OCI-M1 (cell line): ENCODE measurements at places on chromosomes 3 and 15.

DNA sequence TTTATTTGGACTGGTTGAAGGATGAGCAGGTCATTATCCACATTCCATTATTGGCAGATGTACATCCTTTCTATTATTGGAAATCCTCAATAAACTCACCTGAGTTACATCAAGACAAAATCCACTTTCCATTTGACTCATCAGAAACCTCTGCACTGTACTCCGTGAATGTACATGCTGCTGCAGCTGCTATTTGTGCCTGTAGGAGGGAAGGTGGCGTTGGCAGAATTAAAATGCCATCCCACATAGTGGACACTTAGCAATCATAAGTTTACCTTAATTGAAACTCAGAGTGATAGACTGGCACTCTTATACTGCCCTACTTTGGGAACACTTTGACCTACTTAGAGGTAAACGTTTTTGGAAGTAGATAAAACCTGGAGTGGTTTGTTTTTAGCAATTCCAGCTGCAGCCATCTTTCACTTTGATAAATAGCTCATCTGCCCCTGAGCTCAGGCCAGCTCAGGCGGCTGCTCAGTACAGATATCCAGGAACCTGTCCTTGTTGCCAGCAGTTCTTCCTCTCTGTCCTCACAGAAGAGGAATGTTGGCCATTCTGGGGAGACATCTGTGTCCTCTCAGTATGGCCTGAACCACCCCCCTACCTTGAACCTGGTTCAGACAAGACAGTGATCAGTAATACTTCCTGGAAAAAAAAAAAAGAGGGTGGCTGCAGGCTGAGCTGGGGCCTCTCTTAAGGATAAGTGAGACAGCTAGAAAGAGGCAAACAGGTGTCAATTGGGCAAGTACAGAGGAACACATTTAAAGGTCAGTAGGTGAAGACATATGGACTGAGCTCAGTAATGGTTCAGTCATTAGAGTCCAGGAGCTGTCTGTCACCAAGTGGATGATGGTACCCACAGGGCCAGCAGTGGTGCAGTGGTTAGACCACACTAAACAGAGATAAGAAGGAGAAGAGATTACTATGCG is 153.4 kb upstream of the UMPS start:
- DNase-seq = peak; percentile 20

- DNase-seq = no peak
Observed at GRCh38 chr3:23831517-23832394, 26.0 kb downstream of the UBE2E1 start.

GRCh38 chr3:138213398-138214085 is 26.4 kb downstream of the ARMC8 start:
- no peak for DNase-seq

- no peak for DNase-seq
Observed at GRCh38 chr15:86649277-86649676, 569.6 kb downstream of the AGBL1 start.

GRCh38 chr3:56810577-56811545 is 9.1 kb upstream of the ARHGEF3 start:
- DNase-seq = no peak

- DNase-seq = no peak
Observed at GRCh38 chr3:131535596-131535995, 32.8 kb upstream of the MRPL3 start.

DNA sequence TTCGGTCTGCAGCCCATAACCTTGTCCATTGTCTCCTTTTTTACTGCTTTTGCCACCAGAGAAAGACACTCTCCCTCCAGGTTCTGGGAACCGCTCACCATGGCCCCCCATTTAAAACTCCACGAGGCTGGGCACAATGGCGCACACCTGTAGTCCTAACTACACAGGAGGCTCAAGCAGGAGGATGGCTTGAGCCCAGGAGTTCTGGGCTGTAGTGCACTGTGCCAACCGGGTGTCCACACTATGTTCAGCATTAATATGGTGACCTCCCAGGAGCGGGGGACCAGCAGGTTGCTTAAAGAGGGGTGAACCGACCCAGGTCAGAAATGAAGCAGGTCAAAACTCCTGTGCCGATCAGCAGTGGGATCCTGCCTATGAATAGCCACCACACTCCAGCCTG is 28.0 kb upstream of the IDH2 start:
- no peak for DNase-seq

- DNase-seq = no peak
Observed at GRCh38 chr3:130516645-130517512, at the start of gene COL6A6. TSS of gene COL6A6 (plus strand) at chr3:130517177. CDS start at chr3:130560365, 43,188 bp downstream.

GRCh38 chr3:188218603-188219002 is 64.6 kb downstream of the LPP start:
- no peak for DNase-seq

GRCh38 chr15:51672155-51672687 is 9.1 kb upstream of the SCG3 start:
- peak; percentile 71 for DNase-seq

DNA sequence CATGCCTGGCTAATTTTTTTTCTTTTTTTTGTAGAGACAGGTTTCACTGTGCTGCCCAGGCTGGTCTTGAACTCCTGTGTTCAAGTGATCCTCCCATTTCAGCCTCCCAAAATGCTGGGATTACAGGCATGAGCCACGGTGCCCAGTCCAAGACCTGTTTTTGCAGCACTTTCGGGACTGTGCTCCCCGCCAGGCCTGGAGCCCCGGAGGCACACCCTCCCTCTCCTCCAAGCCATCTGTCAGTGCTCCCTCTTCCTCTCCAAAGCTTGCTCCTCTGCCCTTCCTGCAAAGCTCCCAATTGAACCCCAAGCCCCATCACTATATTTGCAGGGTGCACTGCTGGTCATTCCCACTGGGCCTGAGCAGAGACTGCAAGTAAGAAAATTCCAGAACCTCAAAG is 98.1 kb downstream of the CORO2B start:
- no peak for DNase-seq

DNA sequence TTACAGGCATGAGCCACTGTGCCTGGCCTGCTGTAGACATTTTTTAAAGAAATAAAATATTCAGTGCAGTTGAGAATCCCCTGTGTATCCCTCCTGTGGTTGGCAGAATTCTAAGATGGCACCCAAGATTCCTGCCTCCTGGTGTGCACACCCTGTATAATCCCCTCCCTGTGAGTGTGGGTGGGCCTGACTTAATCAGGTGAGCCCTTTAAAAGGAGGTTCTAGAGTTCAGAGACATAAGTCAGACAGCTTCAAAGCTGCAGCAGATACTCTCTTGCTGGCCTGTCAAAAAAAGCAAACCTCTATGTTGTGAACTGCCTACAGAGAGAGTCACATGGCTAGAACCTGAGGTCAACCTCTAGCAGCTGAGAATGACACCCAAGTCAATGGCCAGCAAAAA is 7.0 kb upstream of the VIPR1 start:
- DNase-seq = no peak

GRCh38 chr3:177822681-177823096 is 625.4 kb upstream of the TBL1XR1 start:
- DNase-seq = no peak

DNA sequence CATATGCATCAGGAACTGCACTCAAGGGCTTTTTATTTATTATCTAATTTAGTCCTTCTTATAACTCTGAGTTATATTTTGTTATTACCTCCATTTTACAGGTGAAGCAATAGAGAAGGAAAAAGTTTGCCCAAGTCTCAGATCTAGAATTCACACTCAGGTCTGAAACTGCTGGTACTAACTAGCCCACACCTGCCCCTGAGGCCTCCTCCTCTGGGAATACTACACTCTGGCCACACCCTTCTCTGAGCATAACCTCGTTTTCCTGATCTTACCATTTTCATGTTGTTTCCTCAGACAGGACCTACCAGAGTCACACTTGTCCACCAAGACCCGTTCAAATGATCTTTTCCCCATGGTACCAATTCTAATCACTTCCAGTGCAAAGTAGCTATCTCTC is 94.1 kb upstream of the CHRM5 start:
- no peak for DNase-seq

GRCh38 chr3:177818712-177819240 is 621.5 kb upstream of the TBL1XR1 start:
- DNase-seq = no peak

DNA sequence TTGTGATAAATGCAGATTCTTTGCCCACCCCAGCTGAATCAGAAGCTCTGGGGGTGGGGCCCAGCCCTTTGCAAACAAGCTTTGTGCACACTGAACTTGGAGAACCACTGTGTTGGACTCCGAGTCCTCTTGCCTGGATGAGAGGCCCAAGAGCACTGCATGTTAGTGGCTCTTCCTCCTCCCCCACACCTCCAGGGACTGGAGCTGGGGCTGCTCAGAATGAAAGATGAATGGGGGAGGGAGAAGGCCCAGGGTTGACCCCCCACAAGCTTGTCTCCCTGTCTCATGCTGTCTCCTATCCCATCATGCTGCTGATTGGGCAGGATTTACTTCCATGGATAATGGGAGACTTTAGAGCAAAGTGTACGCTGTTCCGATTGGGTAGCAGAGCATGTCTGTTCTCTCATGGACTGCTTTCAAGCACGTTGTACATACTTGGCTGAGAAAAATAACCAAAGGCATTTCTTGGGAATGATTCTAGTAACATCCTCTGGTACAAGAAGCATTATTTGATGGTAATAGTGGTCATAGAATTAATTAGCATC is 99.6 kb downstream of the PGPEP1L start:
- no peak for DNase-seq

DNA sequence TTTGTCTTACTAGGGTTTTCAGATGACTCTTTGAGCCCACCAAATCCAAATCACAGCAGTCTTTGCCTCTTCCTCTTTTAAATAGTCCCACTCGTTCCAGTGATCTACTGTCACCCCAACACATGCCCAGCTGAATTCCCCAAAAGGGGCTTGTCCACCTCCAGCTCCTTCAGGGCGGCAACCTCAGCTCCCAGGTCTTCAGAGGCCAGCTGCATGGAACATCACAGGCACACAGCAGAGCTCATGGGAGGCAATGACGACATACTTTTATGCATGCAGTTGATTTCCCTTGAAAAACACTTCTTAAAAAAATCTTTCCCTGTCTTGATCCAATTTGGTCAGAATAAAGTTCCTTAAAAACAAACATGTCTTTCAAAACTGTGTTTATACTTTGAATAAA is 244.3 kb upstream of the NR2F2 start:
- no peak for DNase-seq

GRCh38 chr15:51982770-51983103 is 11.2 kb upstream of the LEO1 start:
- peak; percentile 35 for DNase-seq

DNA sequence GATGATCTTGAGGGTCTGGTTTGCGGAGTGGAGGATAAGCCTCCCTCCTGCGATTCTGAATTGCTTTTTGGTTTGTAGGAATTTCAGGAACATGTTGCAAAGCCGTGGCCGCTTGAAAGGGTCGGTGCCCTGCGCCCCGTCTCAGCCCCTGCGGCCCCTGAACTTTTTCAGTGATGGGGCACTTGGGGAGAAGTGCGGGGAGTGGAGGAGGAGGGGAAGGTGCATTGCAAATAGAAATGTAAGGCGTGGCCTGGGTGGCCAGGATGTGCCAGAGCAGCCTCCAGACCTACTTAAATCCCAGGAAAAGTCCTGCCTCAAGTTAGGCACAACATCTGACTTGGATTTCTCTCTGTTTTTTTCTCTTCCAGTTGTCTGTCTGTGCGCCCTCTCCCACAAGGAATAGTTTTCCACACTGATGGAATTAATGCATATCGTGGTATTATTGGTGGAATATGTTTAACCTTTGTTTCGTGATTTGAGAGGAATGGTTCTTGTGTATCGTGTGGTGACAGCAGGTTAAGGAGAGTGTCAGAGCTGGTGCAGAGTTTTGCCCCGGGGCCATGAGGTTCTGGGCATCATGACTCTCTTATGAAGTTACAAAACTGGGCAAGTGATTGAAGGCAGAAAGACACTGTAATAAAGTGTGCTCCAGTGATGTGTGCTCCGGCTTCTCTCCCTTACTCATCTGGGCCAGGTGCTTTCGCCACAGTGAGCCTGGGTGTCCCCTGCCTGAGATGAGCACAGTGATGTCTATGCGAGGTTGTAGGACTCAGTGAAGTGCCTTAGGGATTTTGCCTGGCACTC is 153.8 kb downstream of the PGPEP1L start:
- DNase-seq = no peak

DNA sequence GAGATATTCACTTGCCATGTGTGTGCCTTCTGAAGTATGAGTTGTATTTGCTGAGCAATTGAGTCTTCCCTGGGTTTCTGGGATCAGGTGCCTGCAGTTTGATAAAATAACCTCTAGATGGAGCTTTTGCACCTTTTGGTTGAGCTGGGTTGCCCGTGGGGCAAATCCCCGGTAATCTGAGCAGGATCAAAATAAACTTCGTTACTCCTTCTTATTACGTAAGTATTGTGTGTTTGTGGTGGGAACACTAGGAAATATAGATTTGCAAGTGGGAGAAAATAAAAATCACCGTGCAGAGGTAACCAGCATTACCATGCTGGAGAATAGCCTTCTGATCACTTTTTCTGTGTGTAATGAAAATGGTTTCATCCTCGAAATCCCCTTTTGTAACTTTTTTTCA is 277.4 kb upstream of the NR2E3 start:
- peak; percentile 49 for DNase-seq

DNA sequence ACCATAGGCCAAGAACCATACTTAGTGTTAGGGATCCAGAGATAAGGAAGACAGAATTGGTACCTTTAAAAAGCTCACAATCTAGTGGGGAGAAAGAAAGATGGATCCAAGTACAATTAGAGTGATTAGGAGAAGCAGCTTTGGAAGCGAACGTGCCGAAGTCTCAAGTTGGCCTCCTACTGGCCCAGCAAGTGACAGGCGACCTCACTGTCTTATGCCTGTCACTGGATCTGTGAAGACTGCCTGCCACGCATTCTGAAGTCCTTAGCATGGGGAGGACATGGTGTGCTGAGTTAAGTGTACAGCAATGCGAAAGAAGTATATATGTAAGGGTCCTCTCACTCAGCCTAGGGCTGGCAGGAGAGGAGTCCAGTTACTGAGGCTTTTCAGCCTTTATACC is 141.0 kb downstream of the GABRB3 start:
- DNase-seq = no peak
